ENCODE measurements at places on chromosomes 3 and 15.

- DNase-seq: no peak
Measured at GRCh38 chr15:95874637-95875036, 455.9 kb upstream of the NR2F2 start.

- no peak for DNase-seq
Measured at GRCh38 chr3:53670721-53671120, 175.5 kb downstream of the CHDH start.

GRCh38 chr3:100615684-100616083 lies 6.3 kb downstream of the ADGRG7 start:
- DNase-seq: no peak

DNA sequence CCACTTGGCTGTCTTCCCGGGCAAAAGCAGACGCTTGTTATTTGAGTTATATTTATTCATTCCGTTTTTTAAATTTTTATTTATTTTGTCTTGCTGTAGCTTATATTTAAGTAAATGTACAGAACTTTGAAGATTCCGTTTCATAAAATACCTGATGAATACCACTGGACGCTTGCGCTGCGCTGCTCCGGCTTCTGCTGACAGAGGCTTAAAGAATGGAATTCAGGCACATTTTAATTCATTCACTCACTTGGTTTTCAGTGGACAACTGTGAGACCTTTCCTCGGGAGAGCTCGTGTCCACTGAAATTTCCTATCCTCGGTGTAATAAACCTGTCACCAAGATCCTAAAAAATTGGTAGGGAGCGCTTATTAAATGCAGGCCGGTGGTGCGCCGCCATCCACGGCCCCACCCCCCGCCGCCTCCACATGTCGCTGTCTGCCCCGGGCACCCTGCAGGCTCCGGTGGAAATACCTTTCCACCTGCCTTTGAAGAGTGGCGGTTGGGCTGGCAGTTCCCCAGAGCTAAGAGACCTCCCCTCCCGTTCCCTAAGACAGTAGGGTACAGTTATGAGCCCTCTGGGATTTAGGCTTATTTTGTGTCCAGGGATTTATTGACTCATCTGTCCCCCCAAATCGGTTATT lies 62.5 kb upstream of the UBE2E1 start:
- DNase-seq: no peak

DNA sequence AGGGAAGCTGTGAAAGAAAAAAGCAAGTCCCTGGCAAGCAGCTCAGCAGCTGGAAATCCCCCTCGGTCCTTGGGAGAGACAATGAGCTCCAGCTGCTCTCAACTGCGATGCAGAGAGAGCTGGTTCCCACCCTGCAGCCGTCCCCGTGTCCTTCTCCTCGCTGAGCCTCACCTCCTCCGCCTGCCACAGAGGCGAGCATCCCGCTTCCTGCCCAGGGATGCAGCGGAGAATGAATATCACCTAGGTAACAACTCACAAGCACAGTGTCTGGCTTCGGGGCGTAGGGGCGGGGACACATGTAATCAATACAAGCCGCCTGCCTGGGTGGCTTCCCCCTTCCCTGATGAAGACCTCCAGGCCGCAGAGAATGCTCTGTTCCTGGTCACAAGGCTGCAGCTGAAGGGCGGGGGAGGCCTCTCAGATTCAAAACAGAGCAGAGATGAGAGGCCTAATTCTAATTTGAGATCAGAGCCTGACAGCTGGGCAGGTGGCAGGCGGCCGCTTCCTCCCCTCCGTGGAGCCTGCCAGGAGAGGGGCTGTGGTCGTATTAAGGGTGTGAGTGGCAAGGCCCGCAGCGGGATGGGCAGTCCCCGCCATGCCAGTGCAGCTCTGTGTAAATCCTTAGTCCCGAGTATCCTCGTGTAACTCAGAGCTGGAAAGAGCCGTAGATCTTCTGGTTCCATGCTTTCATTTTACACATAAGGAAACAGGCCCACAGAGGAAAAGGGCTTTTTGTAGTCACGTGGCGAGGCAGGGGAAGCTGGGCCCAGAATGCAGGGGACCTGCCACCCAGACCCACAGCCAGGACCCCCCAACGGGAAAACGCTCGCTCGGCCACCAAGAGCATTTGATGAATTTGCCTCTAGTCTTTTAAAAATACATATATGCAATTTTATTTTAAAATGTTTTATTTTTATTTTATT lies 24.3 kb downstream of the ZDHHC19 start:
- peak; percentile 45 for DNase-seq

- no peak for DNase-seq
Measured at GRCh38 chr3:46406788-46407611, at the start of the genes CCR5AS and CCRL2. CCR5AS (minus strand) TSS chr3:46407066. CCRL2 (plus strand) TSS chr3:46407259; CDS start chr3:46408080, 821 bp downstream.

DNA sequence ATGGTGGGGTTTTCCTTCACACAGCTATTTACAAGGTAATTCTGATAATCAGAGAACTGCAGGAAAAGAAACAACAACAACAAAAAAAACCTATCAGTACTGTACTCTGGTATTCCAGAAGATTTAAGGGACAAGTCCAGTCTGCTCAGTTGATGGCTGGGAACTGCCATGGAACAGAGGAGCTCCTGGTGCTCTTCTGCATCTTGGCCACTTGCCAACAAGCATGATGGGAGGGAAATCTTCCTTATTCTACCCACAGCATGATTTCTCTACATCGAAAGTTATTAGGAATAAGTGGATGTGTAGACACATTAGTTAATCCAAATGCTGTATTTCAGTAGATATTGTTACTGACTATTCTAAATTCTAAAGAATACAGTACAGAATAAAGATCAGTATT lies 51.7 kb downstream of the RASGRP1 start:
- no peak for DNase-seq

DNA sequence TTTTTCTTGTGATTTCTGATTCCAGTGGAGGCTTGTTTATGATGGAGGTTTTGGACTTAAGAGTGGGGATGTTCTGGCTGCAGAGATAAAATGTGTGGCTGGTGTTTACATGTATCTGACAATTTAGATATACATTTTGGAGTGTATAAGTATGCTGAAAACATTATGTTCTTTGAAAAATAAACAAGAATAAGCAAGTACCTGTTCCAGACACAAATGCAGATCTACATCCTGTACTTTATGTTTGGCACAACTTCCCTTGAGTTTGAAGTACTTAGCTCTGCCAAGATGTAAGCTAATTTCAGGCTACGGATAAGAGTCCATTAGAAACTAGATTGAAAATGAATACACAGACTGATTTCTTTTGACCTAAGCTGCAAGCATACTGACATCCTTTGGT lies 277.2 kb downstream of the CHST2 start:
- DNase-seq: no peak

DNA sequence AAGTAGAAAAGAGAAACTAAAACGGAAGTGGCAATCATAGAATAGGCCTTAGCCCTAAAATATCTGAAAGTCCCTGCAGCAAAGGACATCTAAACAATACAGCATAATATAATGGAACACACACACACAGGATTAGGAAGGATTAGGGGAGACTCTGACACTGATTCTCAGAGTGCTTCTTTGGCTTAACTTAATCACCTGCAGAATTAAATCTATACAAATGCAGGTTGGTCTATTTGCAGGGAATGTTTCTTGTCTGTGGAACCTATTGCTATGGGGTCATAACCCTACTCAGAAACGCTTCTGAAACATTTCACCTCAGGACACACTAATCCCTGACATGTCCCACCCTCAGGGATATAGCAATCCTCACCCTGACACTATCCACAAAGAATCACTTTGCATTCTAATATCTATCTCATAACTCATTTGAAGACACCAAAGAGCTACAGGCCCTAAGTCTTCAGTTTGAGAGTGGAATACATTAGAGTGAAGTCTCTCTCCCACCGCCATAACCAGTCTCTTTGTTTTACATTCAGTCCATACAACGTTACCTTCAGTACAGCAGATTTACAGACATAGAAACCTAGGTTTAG lies 1041.2 kb downstream of the TUSC7 start:
- DNase-seq: no peak

DNA sequence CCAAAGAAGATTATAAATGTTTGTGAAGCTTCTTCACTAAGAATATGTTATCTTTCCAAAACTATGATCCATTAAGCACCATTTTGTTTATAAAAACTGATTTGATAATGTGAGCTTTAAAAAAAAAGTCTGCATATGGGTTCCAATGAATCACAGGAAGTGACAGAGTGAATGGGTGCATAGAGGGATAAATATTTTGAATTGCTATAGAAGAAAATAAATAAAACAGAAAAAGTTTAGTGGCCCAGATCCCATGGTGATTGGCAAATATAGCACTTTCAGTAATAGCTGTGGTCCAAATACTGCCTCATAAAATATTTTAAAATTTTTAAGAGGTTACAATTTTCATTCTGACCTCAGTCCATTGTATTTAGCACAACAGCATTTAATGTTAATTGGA lies 19.2 kb downstream of the CPA3 start:
- no peak for DNase-seq

DNA sequence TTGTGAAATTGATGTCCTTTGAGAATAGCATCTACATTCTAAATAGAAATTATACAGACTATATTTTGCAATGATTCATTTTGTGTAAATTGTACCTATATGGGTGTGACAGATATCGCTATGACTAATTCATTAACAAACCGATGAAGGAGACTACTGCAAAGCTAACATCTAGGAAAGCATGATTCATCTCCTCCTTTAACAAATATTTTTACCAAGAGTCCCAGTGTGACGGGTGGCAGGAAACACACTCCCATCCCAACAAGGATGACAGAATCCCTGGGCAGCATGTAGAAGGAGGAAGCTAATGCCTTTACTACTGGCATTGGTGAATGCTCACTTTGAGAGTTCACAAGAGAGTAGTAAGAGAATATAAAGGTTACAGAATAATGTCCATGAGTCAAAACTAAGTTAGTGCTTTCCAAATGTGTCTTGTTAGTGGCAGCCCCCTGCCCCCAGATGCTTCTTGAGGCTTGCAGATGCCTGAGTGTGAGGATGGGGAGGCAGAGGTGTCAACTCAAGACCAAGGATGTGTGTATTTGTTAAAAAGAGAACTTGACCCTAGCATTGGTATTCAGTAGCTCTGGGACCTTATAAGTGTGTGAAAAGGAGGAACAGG lies 180.6 kb downstream of the FMN1 start:
- DNase-seq: no peak

GRCh38 chr15:48411971-48412591 lies 80.9 kb downstream of the DUT start:
- no peak for DNase-seq

DNA sequence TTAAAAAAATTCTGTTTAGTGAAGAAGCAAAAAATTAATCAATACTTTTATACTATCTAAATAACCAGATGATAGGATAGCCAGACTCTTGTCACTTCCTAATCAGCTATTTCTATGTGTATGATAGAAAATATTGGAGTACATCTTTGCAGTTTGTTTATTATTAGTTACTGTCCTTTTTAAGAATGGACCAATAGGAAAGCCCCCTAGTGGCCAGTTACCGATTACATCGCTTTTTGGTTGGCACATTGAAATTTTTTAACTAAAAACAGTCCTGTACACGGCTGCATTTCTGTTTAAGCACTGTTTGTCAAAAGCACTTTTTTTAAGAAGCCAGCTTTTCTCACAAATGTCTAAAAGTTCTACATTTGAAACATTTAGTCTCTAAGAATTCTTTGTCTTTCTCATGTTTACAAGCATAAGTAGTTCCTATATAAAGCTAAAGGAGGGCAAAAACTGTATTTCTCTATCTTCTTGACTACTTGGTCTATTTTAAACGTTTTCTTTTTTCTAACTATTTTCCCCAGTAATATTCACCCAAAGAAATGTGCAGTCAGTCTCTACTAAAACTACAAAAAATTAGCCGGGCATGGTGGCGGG lies 253.2 kb upstream of the LRTM1 start:
- DNase-seq: peak; percentile 40

- DNase-seq: no peak
Measured at GRCh38 chr3:43895573-43895972, 204.8 kb downstream of the ABHD5 start.

DNA sequence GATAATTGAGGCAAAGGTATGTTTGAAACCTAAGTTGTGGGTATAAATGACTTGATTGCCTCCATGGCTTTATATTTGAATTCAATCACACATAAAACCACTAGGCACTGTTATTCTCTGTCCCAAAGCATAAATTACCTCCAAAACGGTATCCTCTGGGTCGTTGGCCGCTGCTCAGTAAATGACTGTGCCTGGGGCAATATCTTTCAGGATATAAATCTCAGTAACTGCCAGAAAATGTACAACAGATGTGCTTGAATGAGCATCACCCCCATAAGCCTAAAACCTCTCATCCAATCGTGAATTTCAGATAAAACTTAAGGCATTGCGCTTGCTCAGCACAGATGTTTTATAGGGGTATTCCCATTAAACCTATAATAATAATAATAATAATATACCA lies 19.0 kb upstream of the C3orf49 start:
- no peak for DNase-seq

- no peak for DNase-seq
Measured at GRCh38 chr3:63168179-63168578, 109.9 kb upstream of the SYNPR start.

DNA sequence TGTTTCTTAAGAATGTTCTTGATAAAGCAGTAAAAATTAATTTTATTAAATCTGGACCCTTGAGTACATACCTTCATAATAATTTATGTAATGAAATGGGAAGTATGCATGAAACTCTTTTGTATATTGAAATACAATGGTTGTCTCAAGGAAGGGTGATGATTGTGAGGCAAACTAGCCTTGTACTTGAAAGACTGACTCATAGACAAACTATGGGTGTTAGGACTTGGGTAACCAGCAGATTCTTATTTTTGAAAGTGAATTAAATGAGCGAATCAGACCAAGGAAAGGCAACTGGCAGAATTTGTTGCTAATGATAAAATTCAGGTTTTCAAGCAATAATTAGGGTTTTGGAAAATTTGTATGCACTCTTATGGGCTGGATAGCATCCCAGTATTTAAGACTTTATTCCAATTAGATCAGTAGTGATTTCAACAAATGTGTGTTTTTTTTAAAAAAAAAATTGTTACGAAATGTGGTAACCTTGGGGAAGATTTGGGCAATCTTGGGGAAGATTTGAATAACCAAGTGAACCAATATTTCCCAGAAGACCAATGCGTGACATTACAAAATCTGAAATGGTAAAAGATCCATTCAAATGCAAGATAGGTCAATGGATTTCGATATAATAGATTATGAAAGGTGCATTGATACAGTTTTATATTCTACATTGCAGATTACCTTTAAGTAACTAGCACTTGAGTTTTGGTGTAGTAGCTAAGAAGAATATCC lies 42.0 kb downstream of the ATP2C1 start:
- DNase-seq: no peak

DNA sequence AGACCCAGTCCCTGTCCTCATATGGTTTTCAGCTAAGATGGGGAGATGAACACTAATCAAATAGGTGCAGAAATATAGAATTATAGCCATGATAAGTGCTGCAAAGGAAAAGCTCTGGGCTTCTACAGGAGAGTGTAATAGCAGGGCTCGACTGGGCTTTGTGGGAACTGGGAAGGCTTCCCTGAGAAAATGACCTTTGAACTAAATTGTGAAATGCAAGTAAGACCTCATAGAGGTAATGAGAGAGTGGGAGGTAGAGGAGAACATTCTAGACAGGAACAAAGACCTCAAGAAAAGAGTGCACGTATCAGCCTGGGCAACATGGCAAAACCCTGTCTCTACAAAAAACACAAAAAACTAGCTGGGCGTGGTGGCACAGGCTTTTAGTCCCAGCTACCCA lies 231.6 kb downstream of the ABHD5 start:
- no peak for DNase-seq

- DNase-seq: no peak
Measured at GRCh38 chr15:56915888-56916287, 2.6 kb upstream of the TCF12 start.

Data from neural crest cell (in vitro differentiated cells).